Posterior cingulate gyrus (tissue), 11 donors: ENCODE measurements at places on chromosomes 11 and 22.
A peak's percentile ranks its signal among the peaks of the same experiment; 100 is the strongest.

GRCh38 chr11:103637295-103637694 is 399.1 kb upstream of the DDI1 start:
- DNase-seq, result no peak

DNA sequence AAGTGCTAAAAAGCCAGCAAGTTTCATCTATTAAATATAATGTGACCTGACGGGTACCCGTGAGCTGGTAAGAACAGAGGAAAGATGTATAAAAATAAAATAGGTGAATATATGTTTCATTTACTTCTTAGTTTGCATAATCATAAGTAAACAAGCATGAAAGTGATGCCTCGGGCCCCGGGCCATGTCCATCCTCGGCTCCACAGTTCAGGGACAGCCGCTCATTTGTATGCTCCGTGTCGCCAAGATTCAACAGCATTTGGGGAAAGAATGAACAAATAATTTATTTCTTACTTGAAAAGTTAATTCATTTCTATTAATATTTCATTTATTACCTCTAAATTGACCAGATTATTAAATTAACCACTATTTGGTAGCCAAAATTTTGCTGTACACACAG is 251.8 kb downstream of the NTM start:
- no peak for DNase-seq

- DNase-seq, result no peak
Measured at GRCh38 chr11:46200537-46201281, 76.8 kb upstream of the CREB3L1 start.

- DNase-seq, result no peak
Measured at GRCh38 chr11:12417691-12418611, 40.6 kb downstream of the PARVA start.

- DNase-seq, result no peak
Measured at GRCh38 chr11:126011265-126011664, 51.4 kb downstream of the CDON start.

DNA sequence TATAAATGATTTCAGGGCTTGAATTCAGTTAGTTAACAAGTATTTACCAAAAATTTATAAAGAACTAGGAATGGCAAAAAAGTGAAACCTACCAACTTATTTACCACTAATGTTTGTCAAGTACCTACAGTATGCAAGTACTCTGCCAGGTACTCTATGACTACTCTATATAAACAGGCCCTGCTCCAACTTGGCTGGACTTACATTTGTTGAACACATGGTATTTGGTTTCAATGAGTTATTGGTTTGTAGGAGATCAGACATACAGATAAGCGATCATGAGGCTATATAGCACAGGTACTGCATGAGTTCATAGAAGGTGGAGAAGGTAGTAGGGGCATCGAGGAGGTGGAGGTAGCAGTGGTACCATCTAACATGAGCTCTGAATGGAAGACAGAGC is 159.9 kb upstream of the PDGFD start:
- DNase-seq, result no peak

GRCh38 chr22:23293720-23294119 is 113.4 kb downstream of the BCR start:
- DNase-seq, result no peak

GRCh38 chr11:9025101-9025850 is 21.5 kb upstream of the NRIP3 start:
- DNase-seq, result peak; percentile 46
